Osteoblast (primary cell): ENCODE measurements at places on chromosomes 5 and 9. TPM values are rescaled to one million over a fixed set of nuclear protein-coding genes. Genes with fewer than 3 reads are reported as not detected.

Gene PDLIM4
- total RNA-seq: 47.7 and 67.7 TPM in 2 replicates

Gene PGGT1B
- total RNA-seq: 14.1 and 17.4 TPM in 2 replicates

Gene EQTN
- total RNA-seq: not detected in 2 replicates

Gene TMEM252
- total RNA-seq: not detected in 2 replicates

Gene NR2F1-AS1
- total RNA-seq: 15.9 and 17.4 TPM in 2 replicates

Gene PROB1
- 1.1 and 1.2 TPM in 2 replicates for total RNA-seq

Gene GPR151
- not detected in 2 replicates for total RNA-seq

Gene HMCN2
- under 0.01 TPM in 2 replicates for total RNA-seq

Gene RNF183
- total RNA-seq: not detected in 2 replicates

Gene FGFR4
- total RNA-seq: 0.29 and 1.1 TPM in 2 replicates

Gene PLEKHG4B
- under 0.01 and 0.36 TPM in 2 replicates for total RNA-seq

Gene CD72
- 2.7 and 2.9 TPM in 2 replicates for total RNA-seq

Gene PCDHA9
- 0.29 and 0.36 TPM in 2 replicates for total RNA-seq

Gene PCDHA6
- total RNA-seq: 0.88 and 1.1 TPM in 2 replicates

Gene MYMK
- total RNA-seq: not detected in 2 replicates

Gene DMRT3
- not detected in 2 replicates for total RNA-seq

Gene KIAA0825
- 8.0 and 10.0 TPM in 2 replicates for total RNA-seq

Gene SLC1A1
- 20.0 and 25.7 TPM in 2 replicates for total RNA-seq

Gene STPG3
- total RNA-seq: 0.36 TPM in 1 of 2 replicates, not detected in the other

Gene CBY3
- total RNA-seq: not detected in 2 replicates

Gene PCDHGA11
- total RNA-seq: 12.3 and 16.5 TPM in 2 replicates

Gene SLC23A1
- total RNA-seq: not detected in 2 replicates

Gene CCL27
- 0.36 TPM in 1 of 2 replicates, not detected in the other for total RNA-seq

Gene DND1
- 0.59 TPM in 1 of 2 replicates, not detected in the other for total RNA-seq
